Right atrium auricular region (tissue), 2 donors: ENCODE measurements at places on chromosomes 5 and 9. TPM values are rescaled to one million over a fixed set of nuclear protein-coding genes. Genes with fewer than 3 reads are reported as not detected.

- peaks cover 25% of the 10 kb centered on the region for H3K4me1 ChIP-seq
- no peak for DNase-seq
- no peaks in the 10 kb centered on the region for H3K27me3 ChIP-seq
- peak overlapping the region; percentile 25 for H3K27ac ChIP-seq
Observed at GRCh38 chr9:94081435-94081834, 2.8 kb upstream of the PTPDC1 start.

DNA sequence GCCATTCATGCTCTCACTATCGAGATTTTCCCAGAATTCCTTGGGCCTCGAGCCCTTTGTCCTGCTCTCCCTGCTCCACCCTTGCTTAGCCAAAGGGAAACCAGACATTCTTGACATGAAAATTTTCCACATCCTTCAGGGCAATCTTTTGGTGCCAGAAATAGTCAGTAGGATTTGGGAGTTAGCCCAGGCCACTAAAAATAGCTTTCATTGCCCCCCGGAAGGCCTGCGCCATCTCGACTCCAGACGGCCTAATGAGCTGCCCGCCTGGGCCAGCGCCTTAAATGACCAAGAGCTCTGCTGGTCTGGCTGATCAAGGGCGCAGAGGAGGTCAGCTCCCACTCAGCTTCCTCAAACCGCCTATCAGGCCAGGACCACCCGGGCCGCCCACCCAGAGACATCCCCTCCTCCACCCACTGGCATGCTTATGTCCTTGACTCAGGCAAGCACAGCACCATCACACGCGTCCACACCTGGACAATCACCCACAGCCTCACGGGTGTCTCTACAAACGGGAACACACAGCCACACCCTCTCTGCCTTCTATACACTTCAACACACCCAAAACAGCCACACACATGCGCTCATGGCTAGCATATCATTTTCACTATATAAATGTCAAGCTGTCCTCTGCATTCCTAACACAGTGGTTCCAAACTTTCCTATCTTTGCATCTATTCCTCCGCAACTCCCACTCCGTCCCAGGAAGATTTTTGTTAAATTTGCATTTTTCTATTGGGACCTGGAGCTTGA lies 20.9 kb downstream of the DUSP1 start:
- no peaks in the 10 kb centered on the region for H3K27me3 ChIP-seq
- no peak for DNase-seq
- H3K36me3 ChIP-seq, result no peaks in the 10 kb centered on the region
- H3K4me3 ChIP-seq, result no peak overlapping the region

The CDH12 gene
- not detected for total RNA-seq

The EPB41L4B gene
- 30.4 TPM for total RNA-seq

GRCh38 chr5:522116-522515 lies 2.1 kb downstream of the SLC9A3 start:
- no peak for DNase-seq
- H3K27ac ChIP-seq, result no peak overlapping the region
- H3K4me3 ChIP-seq, result no peak overlapping the region
- H3K27me3 ChIP-seq, result peaks cover 10% of the 10 kb centered on the region

GRCh38 chr9:135968083-135968476 lies 6.9 kb upstream of the UBAC1 start:
- no peak overlapping the region for H3K4me3 ChIP-seq
- no peak overlapping the region for H3K27ac ChIP-seq
- no peaks in the 10 kb centered on the region for H3K27me3 ChIP-seq
